CD4-positive, CD25-positive, alpha-beta regulatory T cell (primary cell): ENCODE measurements at places on chromosomes 16 and 17. TPM values are rescaled to one million over a fixed set of nuclear protein-coding genes. Genes with fewer than 3 reads are reported as not detected.

Gene HOXB2
- total RNA-seq, result 19.1 TPM

Gene CXCL16
- total RNA-seq, result 7.3 TPM

Gene HIGD1B
- total RNA-seq, result not detected

- no peak for DNase-seq
These were observed 19.0 kb upstream of the EVPL start for GRCh38 chr17:76046064-76046463.

DNA sequence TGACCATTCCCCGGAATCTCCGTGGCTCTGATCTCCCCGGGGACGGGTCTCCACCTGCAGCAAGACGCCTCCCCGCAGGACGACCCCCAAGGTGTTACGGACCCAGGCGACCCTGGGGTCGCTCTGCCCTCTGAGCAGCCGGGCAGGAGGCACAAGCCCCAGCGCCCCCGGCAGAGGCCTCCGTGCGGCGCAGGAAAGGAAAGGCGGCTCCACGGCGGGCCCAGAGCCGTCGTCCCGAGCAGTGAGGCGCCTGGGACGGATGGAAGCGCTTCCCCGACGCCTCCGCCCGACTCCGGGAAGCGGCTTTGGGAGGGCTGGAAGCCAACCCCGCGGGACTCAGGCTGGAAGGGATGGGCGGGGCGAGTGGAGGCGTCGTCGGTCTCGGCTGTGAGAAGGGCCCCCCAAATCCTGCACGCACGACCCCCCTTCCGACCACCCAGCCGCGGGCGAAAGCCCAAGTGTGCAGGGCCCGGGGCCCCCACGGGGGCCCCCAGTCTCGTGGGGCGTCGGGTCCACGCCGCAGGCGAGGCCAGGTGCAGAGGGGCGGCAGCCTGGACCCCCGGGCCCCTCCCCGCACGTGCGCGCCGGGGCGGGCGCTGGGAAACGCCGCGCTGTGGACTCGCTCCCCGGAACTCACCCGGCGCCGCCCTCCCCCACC lies 32.7 kb upstream of the RPH3AL start:
- DNase-seq, result no peak

GRCh38 chr17:13337864-13338371 lies 263.8 kb downstream of the HS3ST3A1 start:
- DNase-seq, result peak; percentile 44

DNA sequence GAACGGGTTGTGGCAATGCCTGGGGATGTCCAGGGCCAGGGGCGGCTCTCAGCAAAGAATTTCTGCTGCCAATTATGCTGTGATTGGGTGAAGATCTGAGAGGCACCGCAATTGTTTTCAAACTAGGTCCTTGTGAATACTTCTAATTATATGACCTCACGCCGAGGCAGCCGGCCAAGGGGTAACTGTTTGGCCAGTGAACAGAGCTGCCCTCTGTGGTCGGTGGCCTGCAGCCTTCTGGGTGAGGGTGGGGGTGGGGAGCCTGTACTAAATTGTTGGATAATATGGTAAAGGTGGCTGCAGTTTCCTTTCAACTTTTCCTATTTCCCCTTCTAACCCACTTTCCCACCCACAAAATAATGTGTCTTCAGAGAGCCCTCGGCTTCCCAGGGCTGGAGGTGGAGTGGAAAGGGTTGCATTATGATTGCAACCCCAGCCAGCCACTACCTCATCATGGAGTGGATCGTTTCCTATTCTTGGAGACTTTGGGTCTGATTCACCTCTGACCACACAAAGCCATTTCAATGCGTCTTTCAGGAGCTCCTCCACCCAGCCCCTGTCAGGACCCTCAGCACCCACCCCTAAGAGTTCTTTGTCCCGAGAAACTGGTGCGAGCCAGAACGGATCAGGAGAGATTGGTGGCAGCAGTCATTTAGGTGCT lies 2.0 kb upstream of the DNAI2 start:
- no peak for DNase-seq
